Daoy (cell line): ENCODE measurements at places on chromosomes 2 and 18. TPM values are rescaled to one million over a fixed set of nuclear protein-coding genes. Genes with fewer than 3 reads are reported as not detected.
A peak's percentile ranks its signal among the peaks of the same experiment; 100 is the strongest.

DNA sequence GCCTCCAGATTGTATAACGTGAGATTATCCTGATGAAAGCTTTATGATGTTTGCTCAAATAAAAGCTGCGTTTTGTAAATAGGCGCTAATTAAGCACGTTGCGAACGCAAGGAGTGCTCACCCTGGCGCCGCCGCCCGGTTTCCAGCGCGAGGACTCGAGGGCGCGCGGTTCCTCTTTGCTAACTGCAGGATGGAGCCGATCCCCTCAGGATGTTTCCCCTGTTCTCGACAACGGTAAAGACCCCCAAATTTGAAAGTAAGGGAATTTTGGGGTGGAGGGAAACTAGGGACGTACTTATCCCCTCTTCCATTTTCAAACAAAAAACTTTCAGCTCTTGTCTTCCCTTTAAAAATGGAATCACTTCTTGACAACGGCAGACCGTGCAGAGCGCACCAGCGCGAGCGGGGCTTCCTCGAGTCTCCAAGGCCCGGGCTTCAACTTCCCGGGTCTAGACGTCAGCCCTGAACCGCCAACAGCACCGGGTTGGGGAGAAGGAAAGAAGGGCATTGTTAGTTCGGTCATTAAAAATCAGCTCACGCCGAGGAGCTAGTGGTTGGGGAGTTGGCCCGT lies 1.1 kb upstream of the GBX2 start:
- DNase-seq = no peak

- no peak for DNase-seq
Observed at GRCh38 chr2:196988639-196989038, 62.1 kb upstream of the PGAP1 start.

The TFPI gene
- total RNA-seq = 43.8 and 54.8 TPM in 2 replicates

- DNase-seq = no peak
Observed at GRCh38 chr2:222241128-222241870, 57.5 kb downstream of the PAX3 start.

GRCh38 chr18:26227051-26227670 lies 916 bp downstream of the TAF4B start:
- DNase-seq = peak; percentile 24
